Left colon (tissue), 2 donors: ENCODE measurements at places on chromosomes 12 and 14. TPM values are rescaled to one million over a fixed set of nuclear protein-coding genes. Genes with fewer than 3 reads are reported as not detected.

DNA sequence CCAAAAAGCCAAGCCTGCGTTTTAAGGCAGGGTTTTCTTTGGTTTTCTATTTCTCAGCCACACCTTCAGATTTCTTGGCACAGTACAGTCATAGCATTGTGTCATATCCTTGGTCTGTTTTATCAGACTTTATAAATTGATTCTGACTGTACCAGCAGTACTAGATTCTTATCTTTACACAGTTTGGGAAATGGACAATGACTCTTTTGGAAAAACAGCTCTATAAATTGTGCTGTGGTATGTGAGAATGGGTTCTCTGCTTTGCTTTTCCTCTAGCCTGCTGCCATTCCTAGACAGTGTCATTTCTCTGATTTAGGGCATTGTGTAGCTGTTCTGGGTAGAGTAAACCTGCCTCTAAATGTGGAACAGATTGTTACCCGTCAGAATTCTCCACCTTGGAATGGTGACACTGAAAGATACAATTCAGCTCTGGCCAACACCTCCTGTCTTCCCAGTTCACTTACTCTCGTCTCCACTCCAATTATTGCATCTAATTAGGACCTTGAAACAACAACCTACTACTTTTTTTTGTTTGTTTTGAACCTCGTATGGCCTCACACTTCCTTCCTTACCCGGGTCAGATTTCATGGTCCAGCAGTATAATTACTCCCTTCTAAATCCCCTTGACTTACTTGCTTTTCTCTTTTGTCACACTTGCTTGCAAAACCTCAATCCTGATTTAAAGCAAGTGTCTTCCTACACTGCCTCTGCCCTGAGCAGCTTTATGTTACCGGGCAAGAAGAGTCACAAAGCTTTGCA, 226.3 kb downstream of the ERC1 start:
- no peak for DNase-seq

DNA sequence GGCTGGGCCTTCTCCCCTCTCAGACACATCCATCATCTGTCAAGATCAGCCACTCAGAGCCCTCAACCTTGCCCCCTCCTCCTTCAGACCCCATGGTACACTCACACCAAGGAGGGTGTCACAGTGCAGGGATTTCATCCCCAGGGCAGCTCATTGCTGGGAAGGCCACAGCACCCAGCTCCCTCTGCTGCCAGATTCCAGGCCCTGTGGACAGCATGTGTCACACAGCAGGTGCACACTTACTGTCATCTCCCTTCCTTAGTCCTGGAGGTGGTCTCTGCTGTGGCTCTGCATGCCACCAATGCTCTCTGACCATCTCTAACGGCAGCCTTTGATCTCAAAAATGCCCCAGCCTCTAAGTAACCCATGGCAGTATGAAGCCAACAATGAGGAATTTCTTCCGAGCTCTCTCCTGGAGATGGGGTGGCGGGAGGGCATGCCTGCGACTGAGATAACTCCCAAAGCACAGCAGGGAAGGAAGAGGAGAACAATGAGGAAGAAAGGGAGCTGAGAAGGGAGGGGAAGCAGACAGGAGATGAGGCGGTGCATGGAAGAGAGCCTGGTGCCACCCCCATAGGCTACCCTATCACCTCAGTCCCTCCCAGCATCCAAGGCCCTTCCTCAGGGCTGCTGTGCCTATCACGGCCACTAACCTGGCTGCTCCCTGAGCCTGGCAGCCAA, 101.0 kb downstream of the SINHCAF start:
- no peak for DNase-seq

The ASIC1 gene
- total RNA-seq: 0.55 TPM

GRCh38 chr14:33669111-33669510, 281.8 kb downstream of the EGLN3 start:
- DNase-seq: no peak

DNA sequence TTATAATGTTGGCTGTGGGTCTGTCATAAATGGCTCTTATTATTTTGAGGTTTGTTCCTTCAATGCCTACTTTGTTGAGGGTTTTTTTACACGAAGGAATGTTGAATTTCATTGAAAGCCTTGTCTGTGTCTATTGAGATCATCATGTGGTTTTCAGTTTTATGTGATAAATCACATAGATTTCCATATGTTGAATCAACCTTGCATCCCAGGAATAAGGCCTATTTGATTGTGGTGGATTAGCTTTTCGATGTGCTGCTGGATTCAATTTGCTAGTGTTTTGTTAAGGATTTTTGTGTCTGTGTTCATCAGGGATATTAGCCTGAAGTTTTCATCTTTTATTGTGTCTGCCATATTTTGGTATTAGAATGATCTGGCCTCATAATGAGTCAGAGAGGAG, 27.6 kb downstream of the SLC2A13 start:
- DNase-seq: no peak

GRCh38 chr14:54702014-54702491, 135.1 kb downstream of the SAMD4A start:
- no peak for DNase-seq

DNA sequence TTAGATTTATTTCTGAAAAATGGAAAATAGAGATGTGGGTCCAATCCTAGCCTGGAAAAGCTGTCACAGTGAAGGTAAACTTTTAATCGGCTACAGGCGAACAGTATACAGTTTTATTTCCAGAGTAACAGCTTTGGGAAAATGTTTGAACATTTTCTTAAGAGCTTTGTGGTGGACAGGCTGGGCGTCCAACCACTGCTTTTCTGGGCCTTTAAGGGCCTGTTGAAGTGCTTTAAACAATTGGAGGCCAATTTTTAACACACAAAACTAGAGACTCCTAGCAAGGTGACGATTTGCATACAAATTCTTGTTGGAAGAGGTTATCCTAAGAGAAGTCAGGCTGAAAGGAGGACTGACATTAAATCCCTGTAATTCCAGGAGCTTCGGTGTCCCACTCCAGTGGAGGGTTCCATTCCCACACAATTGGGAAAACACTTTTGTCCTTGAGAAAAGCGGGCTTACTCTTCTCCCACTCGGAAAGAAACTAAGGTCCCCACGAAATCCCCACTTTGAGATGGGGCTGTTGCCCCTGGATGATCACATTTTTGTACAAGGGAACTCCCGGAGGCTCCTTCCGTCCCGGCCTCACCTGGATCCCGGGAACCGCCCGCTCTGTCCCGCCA, 26.9 kb downstream of the BCL11B start:
- no peak for DNase-seq

The ZNF384 gene
- 51.4 TPM for total RNA-seq

The KRT74 gene
- not detected for total RNA-seq

GRCh38 chr12:13465635-13466034, 269.1 kb downstream of the EMP1 start:
- DNase-seq: no peak

- DNase-seq: no peak
Measured at GRCh38 chr12:79203058-79203647, 338.6 kb downstream of the SYT1 start.

The ARHGEF40 gene
- 37.2 TPM for total RNA-seq

- no peak for DNase-seq
Measured at GRCh38 chr12:90510948-90511347, 444.0 kb downstream of the CCER1 start.

DNA sequence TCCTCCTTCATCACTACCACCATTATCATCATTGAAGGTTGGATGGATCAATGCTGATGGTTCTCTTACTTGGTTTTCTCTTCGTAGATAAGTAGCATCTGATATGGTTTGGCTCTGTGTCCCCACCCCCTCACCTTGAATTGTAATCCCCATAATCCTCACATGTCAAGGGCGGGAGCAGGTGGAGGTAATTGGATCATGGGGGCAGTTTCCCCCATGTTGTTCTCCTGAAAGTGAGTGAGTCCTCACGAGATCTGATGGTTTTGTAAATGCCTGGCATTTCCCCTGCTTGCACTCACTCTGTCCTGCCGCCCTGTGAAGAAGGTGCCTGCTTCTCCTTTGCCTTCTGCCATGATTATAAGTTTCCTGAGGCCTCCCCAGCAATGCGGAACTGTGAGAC, 172.4 kb upstream of the PWP1 start:
- no peak for DNase-seq

The FZD10 gene
- 0.40 TPM for total RNA-seq

The COX8C gene
- total RNA-seq: not detected

GRCh38 chr14:99035268-99035667, 236.7 kb downstream of the BCL11B start:
- DNase-seq: peak; percentile 40

GRCh38 chr14:101372894-101373620, 188.2 kb upstream of the DIO3 start:
- DNase-seq: no peak

GRCh38 chr12:116397148-116397547, 119.7 kb upstream of the MED13L start:
- DNase-seq: no peak

DNA sequence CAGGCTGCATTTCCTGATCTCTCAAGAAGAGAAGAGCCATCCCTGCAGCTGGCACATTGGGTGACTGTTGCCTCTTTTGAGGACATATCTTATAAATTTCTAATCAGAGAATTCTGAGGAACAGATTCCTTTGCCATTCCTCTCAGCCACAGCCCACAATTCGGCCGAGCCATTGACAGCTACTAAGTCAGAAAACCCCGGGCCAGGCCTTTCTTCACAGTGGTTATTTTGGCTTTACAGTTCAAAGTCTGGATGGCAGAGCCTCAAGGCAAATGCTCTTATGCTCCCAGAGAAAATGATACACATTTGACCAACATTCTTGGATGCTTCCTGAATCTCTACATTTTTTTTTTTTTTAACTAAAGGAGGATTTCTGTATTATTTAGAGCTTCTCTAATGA, 138.4 kb upstream of the FRMD6 start:
- no peak for DNase-seq

The DBX2 gene
- total RNA-seq: not detected

The POTEM gene
- not detected for total RNA-seq

- DNase-seq: peak; percentile 64
Measured at GRCh38 chr14:100400115-100400514, 77.0 kb downstream of the SLC25A47 start.

- DNase-seq: peak; percentile 14
Measured at GRCh38 chr12:62933220-62933601, 1.7 kb downstream of the PPM1H start.

- DNase-seq: no peak
Measured at GRCh38 chr14:68405961-68406360, 386.9 kb downstream of the ZFP36L1 start.

The TMTC2 gene
- total RNA-seq: 14.7 TPM

DNA sequence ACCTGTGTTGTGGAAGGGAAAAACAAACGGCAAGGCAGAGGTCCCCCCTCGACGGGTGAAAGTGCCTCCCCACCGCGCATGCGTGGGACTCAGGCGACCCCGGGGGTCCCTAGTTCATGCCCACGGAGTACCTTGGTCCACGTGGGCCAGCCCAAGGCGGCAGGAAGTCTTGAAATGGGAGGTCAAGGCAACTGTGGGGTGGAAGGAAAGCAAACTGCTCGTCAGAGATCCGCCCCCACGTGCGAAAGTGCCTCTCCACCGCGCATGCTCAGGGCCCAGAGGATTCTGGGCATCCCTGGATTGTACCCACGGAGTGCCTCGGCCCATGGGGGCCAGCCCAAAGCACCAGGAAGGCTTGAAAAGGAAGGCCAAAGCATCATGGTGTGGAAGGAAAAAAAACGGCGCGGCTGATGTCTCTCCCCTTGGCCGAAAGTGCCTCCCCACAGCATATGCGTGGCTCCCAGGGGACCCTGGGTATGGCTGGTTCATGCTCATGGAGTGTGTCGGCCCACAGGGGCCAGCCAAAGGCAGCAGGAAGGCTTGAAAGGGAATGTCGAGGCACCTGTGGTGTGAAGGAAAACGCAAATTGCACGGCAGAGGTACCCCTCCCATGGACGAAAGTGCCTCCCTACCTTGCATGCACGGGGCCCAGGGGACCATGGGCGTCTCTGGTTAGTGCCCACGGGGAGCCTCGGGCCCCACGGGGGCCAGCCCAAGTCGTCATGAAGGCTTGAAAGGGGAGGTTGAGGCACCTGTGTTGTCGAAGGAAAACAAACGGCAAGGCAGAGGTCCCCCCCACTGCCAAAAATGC, 369.7 kb downstream of the ALG10 start:
- DNase-seq: peak; percentile 0

The ACVRL1 gene
- total RNA-seq: 214 TPM

The TMPO gene
- 63.3 TPM for total RNA-seq

- DNase-seq: no peak
Measured at GRCh38 chr14:67646131-67646530, 26.4 kb downstream of the ARG2 start.

The TAS2R8 gene
- total RNA-seq: not detected

- no peak for DNase-seq
Measured at GRCh38 chr14:70098250-70098809, 90.4 kb downstream of the SLC8A3 start.

DNA sequence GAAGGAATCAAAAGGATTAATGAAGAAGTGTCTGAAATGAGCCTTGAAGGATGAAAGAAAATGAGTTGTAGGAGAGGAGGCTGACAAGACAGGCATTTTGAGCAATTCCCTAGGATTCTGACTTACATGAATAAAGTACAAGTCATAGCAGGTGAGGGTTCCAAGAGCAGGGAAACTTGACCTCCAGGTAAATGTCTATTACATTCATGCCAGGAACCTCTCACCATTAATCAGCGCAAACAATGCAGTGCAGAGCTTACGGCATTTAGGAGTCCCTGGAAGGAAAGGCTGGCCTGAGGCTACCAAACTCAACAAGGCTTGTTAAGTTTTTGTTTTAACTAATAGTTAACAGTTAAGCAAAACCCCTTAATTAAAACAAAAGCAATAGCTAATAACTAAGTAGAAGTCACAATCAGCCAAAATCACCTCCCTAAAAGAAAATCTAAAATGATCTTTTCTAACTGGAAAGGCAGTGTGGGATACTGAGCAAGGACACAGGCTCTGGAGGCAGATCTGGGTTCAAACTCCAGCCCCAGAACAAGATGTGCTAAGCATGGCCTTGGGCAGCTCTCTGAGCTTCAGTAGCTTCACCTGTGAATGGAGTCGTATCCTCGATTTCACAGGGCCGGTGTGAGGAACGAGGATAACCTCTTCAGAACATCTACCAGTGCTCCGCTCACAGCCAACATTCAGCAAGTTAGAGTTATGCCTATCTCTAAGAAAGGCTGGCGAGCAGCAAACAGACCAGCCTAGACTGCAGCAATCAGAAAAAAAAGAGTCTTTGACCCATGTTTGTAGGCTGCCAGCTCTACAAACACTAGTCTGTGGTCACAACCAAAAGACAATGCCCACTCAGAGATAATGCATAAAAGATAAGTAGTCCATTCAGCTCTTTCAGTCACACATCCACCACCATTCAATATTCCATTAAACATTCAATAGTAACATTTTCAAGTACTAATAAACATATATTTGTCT, 16.9 kb downstream of the PPTC7 start:
- DNase-seq: no peak

GRCh38 chr12:128290938-128291337, 24.0 kb downstream of the TMEM132C start:
- DNase-seq: no peak

DNA sequence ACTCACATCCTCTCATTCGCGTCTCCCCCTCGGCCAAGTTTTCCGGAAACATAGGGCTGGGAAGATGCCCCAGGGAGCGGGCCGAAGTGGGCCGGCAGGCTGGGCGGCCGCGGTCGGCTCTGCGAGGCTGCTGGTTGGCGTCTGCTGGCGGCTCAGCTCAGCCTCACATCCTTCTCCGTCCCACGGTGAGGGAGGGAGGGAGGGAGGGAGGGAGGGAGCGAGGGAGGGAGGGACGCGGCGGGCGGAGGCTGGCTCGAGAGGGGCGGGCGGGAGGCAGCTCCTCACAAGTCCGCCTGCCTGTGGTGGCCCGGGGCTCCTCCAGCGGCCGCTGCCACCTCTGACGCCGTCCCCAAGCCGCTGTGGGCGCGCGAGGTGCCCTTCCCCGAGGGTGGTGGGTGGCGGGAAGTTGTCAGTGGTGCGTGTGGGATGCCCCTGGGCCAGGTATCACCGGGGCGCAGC, 93.8 kb downstream of the RFLNA start:
- DNase-seq: peak; percentile 82
